NCI-H446 (cell line): ENCODE measurements at places on chromosomes 6 and 20.

- DNase-seq, result no peak
Measured at GRCh38 chr6:46894433-46894832, 27.3 kb downstream of the ADGRF5 start.

DNA sequence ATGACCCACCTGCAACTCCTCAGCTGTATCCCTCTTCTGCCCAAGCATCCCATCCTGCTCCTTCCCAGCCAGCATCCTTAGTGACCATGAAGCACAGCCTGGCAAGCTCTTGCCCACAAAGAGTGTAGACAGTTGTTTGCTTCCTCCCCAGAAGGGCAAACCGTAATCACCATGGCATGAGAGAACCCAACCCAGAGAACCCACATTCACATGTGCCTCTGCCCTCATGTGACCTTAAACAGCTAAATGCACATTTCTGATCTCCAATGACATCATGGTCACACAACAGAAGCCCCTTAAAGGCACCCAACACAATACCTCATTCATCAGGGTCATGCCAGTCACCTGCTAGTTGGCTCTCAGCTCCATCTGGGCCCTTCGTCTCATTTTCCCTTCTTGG is 162.8 kb upstream of the CDYL start:
- no peak for DNase-seq

GRCh38 chr6:108113557-108114519 is 39.3 kb upstream of the OSTM1 start:
- no peak for DNase-seq

DNA sequence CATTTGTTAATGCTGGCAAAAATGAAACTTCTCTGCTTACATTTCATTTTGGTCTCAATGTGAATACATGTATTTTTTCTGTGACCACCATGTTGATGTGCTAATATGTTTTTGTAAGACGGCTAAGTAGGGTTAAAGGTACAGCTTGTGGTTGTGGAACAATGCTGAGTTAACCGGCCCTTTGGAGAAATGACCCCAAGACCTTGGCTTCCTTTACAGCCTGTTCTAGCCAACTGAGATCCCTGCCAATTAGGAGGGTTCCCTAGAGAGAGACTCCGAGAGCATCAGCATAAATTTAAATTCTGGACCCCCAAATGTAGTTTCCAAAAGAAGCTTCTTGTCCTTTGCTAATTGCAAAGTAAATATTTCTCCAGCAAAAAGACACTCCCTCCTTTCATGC is 44.4 kb downstream of the RSPO3 start:
- no peak for DNase-seq

- no peak for DNase-seq
Measured at GRCh38 chr6:105067329-105067728, 110.4 kb downstream of the LIN28B start.

DNA sequence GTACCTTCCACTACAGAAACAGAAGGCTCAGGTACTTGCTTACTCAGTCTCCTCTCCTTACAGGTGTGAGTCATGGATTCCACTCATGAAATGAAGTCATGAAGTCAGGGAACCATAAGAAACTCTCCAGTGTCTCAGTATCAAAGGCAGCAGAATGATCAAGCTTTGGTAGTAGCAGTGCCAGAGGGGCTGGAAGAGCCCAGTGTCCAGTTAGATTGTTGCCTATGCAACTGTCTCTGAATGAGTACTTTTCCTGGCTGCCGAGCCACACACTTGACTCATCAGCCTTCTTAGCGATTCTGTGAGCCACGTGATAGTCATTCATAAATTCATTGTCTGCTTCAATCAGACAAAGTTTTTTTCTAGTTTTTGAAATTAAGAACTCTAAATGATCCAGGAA is 52.2 kb upstream of the DTNBP1 start:
- no peak for DNase-seq

GRCh38 chr6:103675807-103676406 is 1183.8 kb downstream of the HACE1 start:
- no peak for DNase-seq
